ENCODE measurements at places on chromosomes 11 and 22.

DNA sequence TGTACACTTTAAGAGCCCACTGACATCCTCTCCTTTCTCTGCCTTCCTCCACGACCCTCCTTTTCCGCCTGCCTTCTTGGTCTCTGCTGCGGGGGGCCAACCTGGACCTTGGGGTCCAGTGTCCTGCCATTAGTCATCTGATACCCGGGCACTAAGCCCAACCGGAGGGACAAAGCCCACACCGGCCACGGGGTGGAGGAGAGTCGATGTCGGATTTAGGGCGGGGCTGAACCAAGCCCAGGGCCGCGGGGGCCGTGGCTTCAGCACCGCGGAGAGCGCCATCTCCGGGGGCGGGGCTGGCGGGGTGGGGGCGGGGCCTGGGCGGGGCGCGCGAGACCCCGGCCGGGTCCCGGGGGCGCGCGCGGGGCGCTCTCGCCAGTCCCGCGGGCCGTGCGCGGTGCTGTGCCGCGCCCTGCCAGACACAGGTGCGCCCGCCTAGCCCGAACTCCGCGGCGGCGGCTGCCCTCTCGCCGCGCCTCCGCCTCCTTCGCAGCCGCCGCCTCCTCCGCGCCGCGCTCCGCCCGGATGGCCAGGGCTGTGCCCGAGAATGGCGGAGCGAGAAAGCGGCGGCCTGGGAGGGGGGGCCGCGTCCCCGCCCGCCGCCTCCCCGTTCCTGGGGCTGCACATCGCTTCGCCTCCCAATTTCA is at the start of gene MAPK8IP1:
Gene MAPK8IP1 (plus strand): TSS at position 378 of the 647 bp plus-strand sequence. CDS start 170 bp downstream, at position 548.
- peak; percentile 43 for DNase-seq

GRCh38 chr11:28674433-28675103 is 566.4 kb downstream of the METTL15 start:
- no peak for DNase-seq

DNA sequence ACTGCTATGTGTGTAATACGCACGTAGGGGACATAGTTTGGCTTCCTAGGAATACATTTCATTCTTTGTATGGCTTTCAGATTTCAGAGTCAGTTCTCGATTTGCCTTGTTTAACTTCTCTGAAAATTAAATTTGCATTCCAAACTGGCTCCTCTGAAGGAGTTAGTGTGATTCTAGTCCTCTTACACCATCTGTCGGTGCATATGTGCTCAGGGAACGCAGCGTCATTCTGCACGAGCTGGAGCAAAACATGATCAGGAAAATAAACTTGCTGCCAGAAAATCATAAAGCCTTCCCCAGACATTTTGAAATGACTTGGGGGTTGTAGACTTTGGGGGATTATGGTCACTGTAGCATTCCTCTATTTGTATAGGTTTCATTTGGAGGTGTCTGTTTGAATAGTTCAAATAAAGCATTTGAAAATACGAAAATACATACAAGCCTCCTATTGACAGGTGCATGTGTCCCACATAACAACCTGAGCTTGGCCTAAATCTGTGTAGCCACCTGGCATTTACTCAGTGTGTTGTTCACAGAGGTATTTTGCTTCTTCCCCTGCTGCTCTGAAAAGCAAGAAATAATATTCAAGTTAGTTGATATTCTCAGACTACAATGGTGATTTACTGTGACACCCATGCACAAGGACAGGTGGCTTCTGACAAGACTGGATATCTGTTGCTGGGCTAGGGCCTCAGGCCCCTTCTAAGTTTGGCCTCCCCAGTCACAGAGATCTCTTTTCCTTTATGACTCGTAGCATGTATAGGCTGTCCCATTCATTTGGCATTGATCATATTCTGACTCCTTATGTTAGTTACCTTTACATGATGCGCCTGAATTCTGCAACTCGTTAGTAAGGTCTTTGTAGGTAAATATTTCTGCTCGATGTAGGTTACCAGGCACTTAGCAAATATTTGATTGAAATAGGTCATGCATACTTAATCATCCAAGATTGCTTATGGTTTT is 81.6 kb upstream of the SORL1-AS1 start:
- no peak for DNase-seq

- no peak for DNase-seq
These were observed 12.6 kb downstream of the IGSF9B start for GRCh38 chr11:133943950-133944698.

DNA sequence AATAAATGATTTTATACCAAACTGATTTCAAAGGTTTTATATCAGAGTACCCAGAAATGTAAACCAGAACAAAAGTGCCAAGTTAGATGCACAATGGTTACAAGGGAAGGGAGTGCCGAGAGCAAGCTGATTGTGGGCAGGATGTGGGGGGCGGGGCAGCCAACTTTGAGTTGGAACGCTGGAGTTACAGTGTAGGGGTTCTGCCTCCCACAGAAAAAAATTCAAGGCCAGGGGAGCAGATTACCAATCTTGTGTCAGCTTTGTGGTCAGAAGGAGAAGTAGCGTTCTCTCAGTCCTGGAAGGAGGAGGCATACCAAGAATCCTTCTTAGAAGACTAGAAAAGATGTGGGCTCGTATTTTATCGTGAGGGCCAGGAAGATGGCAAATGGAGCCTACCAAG is 15.9 kb upstream of the POU2AF2 start:
- DNase-seq, result no peak

- no peak for DNase-seq
These were observed 208.5 kb upstream of the GRIA4 start for GRCh38 chr11:105401269-105401809.

GRCh38 chr11:9858822-9859221 is 194.9 kb downstream of the SWAP70 start:
- no peak for DNase-seq

GRCh38 chr11:91243630-91244029 is 981.0 kb upstream of the FAT3 start:
- no peak for DNase-seq

DNA sequence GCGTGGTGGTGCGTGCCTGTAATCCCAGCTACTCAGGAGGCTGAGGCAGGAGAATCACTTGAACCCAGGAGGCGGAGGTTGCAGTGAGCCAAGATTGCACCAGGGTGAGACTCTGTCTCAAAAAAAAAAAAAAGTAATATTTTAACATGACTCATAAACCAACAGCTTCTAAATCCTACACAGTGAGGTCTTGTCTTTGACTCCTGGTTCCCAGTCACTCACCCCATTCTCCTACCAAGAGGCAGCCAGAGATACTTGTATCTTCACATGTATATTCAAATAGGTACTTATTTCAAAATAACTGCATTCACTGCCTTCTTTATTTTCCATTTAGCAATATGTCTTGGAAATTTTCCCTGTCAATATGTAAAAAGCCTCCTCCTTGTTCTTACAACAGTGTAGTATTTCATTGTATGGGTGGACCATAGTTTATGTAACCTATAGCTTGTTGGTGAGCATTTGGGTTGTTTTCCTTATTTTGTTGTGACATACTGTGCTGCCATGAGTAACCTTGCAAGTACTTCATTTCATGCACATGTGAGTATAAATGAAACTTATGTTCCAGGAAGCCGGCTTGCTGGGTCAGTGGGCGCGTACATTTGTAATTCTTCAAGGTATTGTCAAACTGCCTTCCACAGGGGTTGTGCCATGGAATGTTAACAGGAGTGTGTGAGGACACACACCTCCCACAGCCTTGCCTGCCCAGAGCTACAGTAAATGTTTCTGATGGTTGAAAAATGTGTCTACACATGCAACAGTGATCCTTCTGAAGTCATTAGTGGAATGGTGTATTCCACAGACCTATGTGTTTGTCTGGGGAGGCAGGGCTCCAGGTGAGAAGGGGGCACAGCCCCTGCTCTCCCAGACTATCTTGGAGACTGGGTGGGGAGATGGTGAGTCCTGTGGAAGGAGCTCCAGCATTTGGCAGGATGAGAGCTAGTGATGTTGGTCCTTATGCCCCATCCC is 47.9 kb downstream of the OSBP2 start:
- DNase-seq, result no peak

GRCh38 chr11:119362741-119363080 is 16.2 kb upstream of the MFRP start:
- DNase-seq, result no peak

DNA sequence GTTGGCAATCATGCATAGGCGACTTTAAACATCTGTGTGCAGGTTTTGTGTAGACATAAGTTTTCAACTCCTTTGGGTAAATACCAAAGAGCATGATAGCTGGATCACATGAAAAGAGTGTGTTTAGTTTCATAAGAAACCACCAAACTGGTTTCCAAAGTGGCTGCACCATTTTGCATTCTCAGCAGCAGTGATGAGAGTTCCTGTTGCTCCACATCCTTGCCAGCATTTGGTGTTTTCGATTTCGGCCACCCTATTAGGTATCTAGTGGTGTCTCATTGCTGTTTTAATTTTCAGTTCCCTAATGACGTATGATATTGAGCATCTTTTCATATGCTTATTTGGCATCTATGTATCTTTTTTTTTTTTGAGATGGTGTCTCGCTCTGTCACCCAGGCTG is 62.8 kb upstream of the CCND1 start:
- no peak for DNase-seq

DNA sequence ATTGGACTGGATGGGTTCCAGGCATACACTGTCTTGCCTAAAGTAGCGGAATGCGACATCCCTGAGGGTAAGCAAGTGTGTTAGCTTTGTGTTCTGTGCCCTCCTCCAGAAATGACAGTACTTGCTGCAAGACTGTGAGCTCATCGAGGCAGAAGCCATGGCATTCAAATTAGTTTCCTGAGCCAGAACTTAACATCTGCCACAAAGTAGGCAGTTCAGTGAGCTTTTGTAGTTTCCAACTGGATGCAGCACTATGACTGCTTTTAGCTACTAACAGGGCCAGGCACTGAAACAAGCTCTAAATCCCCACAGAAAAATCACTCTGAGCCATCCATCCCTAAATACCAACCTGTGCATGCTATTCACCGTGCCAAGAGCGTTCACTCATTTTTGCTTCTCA is 1.2 kb upstream of the FAR1 start:
- DNase-seq, result no peak

DNA sequence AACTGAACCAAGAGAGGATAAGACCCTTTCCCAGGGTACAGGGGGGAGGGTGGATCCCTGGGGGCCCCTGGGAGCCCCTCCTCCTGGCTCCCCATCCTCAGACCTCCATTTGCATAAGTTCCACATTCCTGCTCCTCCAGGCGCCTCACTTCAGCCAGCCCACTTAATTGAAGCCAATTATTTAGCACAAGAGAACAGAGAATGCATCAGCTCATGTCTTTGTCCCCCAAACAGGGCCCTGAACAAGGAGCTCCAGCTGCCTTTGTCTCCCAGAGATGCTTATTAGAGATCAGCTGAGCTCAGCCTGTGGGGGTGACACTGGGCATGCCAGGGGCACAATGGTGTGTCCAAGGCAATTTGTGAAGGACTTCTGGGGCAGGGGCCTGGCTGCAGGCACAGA is 89.9 kb upstream of the PRDM11 start:
- no peak for DNase-seq

DNA sequence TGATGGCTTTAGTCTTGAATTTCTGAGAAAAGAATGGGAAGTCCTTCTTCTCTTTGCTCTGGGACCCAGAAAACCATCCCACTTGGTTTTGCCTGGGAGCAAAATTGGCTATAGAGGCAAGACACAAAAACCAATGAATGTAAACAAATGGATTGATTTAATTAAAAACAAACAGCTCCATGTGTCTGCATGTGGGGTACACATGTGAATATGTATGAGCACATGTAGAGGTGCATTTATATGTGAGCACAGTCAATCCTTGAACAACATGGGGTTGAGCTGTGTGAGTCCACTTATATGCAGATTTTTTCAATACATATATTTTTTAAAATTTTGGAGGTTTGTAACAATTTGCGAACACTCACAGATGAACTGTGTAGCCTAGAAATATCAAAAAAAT is 87.2 kb downstream of the CCDC81 start:
- no peak for DNase-seq

DNA sequence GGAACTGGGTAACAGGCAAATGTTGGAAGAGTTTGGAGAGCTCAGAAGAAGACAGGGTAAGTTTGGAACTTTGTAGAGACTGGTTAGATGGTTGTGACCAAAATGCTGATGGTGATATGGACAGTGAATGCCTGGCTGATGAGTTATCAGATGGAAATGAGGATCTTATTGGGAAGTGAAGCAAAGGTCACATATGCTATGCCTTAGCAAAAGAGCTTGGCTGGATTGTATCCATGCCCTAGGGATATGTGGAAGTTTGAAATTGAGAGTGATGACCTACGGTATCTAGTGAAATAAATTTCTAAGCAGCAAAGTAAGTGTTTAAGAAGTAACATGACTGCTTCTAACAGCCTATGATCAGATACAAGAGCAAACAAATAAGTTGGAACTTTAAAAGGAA is 17.8 kb downstream of the BBOX1 start:
- no peak for DNase-seq

- no peak for DNase-seq
These were observed 12.8 kb upstream of the LMO1 start for GRCh38 chr11:8276528-8276927.

GRCh38 chr22:23722160-23722559 is 28.8 kb downstream of the ZNF70 start:
- DNase-seq, result no peak

GRCh38 chr11:17985517-17985916 is 27.3 kb downstream of the SERGEF start:
- no peak for DNase-seq

- DNase-seq, result peak; percentile 10
These were observed 3.8 kb downstream of the IFITM5 start for GRCh38 chr11:295351-296170.

DNA sequence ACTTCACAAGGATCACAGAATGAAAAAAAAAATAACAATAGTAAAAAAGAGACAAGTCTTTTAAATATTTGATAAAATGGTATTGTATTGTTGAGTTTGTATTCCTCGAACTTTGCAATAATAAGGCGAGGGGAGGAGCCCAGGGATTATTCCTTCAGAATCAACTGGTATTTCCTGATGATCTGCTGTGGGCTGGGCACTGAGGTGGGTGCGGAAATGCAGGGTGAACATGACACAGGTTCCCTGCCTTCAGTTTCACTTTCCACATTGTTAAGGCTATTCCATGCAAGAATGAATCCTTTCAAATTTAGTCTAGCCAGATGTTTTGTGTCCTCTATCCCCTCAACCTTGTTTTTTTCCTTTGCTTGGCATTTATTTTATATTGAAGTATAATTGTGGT is 2.1 kb upstream of the EIF3M start:
- no peak for DNase-seq

DNA sequence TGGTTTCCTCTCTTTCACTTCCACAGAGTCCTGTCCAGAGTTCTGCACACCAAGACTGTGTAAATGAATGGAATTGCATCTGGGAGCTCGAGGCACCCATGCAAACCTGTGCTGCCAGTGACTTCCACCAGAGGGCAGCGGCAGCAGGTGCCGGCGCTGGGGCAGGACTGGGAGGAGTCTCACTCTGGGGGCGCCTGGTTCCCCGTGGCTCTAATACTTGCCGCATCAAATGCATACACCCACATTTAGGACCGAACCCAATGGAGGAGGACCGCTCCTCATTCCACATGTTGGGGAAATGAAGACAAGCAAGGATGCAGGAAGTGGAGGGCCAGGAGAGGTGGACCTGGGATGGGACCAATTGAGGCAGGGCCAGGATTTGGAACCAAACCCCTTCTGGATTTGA is 1.1 kb upstream of the CD6 start:
- DNase-seq, result peak; percentile 85

DNA sequence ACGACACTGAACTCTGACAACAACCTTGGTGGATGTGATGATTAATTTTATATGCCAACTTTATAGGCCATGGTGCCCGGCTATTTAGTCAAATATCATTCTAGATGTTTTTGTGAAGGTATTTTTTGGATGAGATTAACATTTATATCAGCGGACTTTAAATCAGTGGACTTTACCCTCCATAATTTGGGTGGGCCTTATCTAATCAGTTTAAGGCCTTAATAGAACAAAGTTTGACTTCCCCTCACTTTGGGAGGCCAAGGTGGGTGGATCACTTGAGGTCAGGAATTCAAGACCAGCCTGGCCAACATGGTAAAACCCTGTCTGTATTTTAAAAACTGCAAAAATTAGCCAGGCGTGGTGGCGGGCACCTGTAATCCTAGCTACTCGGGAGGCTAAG is 4.0 kb downstream of the PRCP start:
- no peak for DNase-seq
